ENCODE measurements at places on chromosomes 2 and 18.

DNA sequence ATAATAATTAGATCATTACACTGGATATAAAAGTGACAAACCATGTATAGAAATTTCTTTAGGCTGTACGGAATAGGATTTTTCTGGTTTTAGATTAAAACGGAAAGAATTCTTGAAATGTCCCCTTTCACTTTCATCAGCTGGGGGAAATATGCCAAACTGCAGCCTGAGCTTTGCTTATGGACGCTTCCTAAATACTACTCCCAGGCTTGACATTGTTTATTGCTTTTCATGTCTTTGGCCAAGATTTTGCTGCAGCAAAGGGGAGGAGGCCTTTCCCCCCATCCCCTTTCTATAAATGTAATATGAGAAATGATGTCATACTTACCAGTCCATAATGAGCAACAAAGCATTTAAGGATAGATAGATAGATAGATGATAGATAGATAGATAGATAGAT lies 158.4 kb downstream of the MAP2 start:
- DNase-seq, result no peak

- no peak for DNase-seq
Measured at GRCh38 chr2:28052691-28053090, 162.2 kb downstream of the BABAM2 start.

- DNase-seq, result no peak
Measured at GRCh38 chr2:1749489-1750119, 5.3 kb upstream of the PXDN start.

DNA sequence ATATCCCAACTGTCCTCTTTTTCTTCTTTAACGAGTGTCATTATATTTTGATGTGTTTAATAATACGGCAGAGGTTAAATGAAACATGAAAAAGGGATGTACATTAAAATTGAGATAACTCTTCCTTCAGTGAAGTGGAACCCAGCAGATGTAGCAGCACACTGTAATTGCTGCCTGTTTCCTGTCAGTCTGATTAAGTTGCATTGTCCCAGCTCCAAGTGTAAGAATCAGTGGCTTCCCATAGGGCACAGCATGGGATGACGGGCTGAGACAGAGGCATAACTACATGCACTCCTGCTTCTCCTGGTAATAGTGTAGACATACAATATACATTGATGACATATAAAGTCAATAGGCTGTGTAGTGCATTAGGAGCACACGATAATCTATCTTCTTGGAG lies 175.8 kb upstream of the TCF4 start:
- no peak for DNase-seq

DNA sequence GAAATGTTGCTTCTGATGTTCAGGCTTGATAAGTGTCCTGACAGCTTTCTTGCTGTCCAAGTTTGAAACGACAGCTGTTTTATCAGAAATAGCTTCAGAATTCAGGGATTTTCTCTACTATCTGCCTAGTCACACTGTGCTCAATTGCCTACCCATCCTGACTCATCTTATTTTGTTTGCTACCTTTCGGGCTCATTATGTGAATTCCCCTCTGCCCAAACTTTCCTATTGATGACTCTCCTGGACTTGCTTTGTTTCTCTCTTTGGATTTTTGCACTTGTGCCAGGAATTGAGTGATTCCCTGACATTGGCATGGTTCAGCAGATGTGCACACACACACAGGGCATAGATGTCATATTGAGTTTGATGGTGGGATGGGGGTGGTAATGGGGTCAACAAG lies 1052.6 kb upstream of the PIK3C3 start:
- no peak for DNase-seq

DNA sequence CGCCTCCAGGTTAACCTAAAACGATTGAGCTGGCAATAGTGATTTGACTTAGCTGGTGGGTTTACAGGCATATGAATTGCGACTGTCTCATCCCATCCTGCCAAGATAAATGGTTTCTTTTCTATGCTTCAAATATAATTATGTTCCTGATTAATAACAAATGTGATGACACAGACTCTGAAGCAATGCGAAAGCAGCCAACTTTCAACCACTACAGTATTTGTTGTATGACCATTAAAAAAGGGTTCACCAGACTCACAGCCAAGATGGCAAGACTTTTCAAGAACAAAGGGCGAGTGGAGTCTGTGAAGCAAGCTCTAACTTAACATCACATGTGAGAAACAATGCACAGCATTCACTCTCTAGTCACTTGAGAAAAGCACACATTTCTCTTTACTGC lies 186.6 kb downstream of the PID1 start:
- DNase-seq, result no peak

- peak; percentile 30 for DNase-seq
Measured at GRCh38 chr2:239337122-239337876, 63.5 kb downstream of the HDAC4 start.

DNA sequence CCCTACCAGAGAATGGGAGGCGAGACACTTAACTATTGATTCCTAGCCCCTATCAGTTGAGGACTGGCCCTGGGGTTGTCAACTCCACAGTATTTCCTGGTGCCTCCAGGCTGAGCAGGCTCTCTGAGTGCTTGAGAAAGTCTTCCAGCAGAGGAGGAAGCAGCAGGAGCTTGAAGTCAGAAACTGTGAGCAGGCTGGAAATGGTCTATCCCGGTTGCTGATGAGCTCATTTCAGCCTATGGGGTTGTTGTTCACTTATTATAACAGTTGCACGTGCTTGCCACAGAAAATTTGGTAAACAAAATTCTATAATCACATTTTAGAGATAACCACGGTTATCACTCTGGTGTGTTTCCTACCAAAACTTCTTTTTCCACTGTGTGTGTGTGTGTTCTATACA lies 254.7 kb upstream of the THUMPD2 start:
- no peak for DNase-seq

DNA sequence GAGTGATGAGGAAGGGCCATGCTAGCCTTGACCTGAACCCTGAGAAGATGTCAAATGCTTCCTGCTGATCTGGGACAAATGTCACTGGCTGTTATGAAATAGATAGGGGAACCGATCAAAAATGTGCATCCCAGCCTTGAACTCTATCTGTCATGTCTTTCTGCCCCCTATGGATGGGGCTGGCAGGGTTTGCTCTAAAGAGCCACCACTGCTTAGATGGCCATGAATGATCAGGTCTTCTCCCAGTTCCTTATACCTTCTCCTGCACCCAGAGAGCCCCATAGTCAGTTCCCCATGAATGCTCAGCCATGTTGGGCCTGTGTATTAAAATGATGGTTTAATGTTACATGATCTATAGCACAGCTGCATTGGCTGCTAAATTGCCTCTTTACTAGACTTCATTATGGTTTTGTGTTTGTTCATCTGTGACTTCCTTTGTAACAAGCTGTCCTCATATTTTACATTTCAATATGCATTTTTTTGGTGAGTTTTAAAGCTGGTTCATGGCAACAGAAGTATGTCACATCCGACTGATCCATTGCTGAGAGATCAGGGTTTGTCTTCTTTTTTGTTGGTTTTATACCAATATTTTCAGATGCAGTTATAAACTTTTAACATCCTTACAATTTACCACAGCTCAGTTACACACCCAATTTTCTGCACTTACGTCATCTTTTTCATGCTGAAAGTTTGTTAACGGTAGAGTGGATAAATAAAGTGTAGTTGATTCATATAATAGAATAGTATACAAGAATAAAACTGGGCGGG lies 56.3 kb upstream of the SMAD2 start:
- DNase-seq, result no peak

DNA sequence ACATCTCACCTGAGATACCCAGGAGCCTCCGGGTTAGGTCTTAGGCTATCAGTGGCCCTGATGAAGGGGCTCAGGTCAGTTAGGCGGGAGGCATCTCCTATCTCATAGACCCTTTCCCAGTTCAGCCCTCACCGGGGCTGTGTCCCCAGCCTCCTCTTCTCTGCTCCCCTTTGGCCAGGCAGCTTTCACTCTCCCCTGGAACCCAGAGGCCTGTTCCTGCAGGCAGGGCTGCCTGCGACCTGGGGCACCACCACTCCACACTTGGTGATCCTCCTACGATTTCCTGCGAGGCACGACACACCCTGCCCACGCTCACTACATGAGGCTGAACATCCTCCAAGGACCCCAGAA lies 51.2 kb downstream of the SFXN5 start:
- DNase-seq, result no peak

GRCh38 chr18:36745219-36745975 lies 83.4 kb downstream of the TPGS2 start:
- DNase-seq, result no peak

DNA sequence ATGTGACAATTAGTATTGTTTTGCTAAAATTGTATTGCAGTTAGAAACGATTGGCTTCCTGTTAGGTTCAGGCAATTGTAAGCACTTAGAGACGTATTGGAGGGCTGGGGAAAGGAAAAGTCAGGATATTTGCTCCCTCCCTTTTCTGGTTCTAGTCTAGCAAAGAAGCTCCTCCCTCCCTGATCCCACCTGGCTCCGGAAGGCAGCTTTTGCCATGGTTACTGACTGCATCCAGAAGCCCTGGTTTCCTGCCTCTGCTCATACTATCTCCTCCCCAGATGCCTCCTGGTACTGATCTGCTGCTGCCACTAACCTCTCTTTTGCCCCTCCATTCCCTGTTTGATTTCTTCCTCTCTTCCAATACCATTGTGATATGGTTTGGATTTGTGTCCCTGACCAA lies 275.9 kb downstream of the MREG start:
- no peak for DNase-seq

DNA sequence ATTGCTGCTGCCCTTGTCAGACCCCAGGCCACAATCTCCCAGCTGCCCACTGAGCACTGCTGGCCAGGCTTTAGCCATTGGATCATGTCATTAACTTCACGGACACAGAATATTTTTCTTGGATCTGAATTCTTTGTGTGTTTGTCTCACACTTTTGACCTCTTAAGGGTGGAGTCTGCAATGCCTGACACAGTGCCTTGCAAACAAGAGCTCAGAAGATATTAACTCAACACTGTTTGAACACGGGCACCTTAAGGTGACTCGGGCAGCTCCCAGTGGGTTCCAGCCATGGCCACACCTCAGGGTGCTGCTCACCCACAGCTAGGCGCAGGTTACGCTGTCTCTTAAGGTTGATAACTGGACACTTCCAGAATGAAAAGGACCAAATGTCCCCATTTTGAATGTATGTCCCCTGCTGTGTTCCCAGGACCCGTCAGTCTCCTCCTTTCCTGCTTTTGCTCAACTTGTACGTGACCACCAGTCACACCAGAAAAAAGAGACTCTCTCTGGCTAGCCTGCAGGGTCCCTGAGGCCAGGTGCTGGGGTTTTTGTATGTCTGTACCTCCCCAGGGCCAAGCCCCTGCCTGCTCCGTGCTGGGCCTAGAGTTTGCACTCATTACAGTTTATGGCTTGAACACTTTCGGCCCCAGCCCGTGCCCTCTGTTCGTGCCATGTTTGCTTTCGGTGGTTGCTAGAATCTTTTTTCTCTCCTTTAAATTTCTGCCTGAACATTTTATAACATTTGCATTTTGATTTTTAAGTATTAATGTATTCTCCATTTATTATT lies 33.4 kb upstream of the TMEM131 start:
- DNase-seq, result no peak

DNA sequence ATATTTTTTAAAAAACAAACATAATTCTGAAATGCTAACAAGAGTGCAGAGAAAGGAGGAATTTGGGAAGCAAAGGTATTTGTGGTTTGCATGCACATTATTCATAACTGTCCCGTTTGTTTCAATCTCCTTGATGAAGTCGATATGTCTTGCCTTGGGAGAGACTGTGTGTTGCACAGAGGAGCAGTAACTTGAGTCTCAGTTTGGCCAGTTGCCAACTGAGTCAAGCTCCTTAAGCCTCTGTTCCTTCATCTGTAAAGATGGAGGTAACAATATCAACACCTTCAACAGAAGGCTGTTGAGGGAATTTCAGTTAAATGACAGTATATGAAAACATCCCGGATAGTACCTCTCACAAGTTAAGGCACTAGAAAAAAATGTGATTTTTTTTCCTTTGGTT lies 226.2 kb downstream of the ASXL3 start:
- no peak for DNase-seq

GRCh38 chr2:190720691-190721090 lies 71.8 kb downstream of the NAB1 start:
- DNase-seq, result no peak

- no peak for DNase-seq
Measured at GRCh38 chr18:35075132-35075531, 33.9 kb downstream of the MAPRE2 start.

- no peak for DNase-seq
Measured at GRCh38 chr18:57833441-57834101, 30.5 kb upstream of the ATP8B1 start.

DNA sequence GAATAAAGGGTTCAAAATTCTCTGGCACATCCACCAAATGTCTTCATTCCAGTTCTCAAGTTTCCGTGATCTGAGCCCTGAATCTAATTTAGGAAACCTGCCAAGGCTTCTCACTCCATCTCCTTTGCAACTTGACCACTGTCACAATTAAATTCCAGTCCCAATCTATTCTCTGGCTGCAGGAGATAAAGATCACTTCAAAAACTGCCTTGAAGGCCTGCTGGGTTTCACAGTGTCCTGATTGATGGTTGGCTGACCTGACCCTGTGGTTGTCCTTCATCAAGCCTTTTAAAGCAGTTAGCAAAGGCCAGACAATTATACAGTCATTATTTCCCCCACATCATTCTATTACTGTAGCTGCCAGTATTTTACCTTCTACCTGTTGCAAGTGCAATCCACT lies 60.3 kb upstream of the DNAJC10 start:
- DNase-seq, result no peak

GRCh38 chr18:58177896-58178470 lies 134.0 kb downstream of the NEDD4L start:
- no peak for DNase-seq

DNA sequence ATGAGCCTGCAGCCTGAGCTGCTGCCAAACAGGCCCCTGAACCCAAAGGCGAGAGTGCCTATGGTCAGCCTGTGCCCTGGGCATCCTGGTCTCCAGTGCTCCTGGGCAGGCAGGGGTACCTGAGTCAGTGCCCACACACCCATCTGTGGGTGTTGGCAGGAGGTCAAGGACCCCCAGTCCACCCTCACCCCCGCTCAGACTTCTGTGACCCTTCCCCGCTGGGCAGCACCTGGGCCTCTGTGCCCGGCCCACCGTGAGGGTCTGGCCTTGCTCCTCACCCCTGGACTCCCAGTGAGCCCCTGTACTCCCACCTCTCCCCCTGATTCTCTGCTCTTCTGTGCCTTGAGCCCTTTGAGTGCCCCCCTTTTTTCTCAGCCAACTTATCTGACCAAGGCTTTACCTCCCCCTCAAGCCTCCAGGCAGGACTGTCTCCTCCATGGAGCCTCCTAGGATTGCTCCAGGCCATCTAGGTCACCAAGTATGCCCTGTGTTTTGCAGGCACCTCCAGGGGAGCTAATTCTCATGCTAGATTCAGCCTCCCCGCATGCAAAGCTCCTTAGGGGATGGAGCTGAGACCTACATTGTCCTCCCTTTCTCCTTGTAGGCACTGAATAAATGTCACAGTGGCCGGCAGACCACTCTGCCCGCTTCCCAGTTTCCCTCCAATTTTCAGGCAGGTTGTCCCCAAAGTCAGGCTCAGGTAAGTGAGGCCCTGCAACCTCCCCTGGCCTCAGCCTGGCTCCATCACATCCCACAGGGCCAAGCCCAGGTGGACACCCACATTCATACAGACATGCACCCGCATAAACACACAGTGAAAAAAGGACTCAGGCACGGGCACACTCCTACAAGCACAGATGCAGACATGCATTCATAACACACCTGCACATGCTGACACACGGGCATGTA lies 21.9 kb upstream of the PTMA start:
- DNase-seq, result no peak

GRCh38 chr2:57516698-57517340 lies 529.8 kb upstream of the VRK2 start:
- peak; percentile 58 for DNase-seq

- no peak for DNase-seq
Measured at GRCh38 chr2:20473128-20473527, 26.3 kb downstream of the RHOB start.

Data from NCI-H345 (cell line).